ENCODE measurements at places on chromosomes 3 and 15.

GRCh38 chr3:57961177-57961827 is 46.9 kb upstream of the FLNB start:
- DNase-seq, result no peak

DNA sequence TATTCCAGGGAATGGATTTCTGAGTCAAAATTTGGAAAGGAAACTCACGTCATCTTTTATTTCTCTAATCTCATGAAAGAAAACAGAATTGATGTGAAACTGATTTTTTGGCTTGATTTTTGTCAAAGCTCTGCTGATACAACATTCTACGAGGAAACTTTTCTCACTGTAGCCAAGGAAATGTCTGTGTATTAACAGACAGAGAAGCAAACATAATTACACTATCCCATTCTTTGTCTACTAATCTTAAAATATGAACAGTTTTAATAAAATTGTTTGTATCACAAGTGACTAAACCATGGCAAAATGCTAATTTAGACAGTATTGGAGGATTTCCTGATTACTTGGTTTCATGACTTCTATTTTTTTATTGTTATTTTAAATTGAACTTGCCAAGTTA is 1437.0 kb downstream of the OTOL1 start:
- no peak for DNase-seq

DNA sequence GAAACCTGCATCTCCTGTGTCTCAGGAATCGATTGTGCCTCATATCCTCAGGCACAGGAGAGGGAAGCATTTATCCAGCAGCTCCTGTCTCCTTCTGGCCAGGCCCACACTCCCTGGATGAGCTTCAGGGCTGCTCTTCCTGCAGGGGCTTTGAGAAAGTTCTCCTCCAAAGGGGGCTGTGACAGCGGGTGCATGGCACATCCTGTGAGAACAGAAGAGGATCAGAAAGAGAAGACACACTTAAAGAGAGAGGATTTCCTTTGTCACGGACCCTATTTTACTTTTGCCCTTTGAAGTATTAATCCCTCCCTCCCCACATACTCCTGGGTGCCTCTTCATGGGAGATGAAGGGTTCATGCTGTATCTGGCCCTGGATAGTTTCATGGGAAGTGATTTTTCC is 46.0 kb downstream of the MFSD1 start:
- no peak for DNase-seq

DNA sequence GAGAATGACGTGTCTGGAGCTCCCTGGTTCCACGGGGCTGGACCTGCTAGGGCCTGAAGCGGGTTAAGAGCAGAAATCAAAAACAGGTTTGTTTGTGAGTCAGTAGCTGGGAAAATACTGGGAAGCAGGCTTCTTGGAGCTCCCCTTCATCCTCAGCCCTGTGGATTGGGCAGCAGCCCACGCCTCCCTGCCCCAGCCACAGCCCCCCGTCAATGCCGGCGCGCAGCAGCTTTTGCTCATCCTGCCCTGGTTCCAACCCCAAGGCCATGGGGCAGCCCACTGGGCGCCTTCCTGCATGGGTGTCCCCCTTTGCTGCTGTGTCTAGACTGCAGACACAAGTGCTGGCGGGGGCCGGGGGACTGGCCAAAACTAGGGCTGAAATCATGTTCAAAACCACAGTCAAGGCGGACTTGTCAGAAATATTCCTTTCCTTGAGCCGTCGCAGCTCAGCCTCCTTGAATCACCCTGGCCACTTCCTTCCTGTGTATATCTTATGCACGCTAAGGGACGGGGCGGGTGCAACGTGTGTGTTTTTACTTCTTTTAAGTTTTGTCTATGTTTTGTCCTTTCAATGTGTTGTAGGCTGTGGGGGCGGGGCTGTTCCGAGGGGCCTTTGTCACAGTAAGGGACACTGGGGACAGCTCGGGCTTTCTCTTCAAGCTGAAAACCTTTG is 108.1 kb downstream of the KLF13 start:
- no peak for DNase-seq

DNA sequence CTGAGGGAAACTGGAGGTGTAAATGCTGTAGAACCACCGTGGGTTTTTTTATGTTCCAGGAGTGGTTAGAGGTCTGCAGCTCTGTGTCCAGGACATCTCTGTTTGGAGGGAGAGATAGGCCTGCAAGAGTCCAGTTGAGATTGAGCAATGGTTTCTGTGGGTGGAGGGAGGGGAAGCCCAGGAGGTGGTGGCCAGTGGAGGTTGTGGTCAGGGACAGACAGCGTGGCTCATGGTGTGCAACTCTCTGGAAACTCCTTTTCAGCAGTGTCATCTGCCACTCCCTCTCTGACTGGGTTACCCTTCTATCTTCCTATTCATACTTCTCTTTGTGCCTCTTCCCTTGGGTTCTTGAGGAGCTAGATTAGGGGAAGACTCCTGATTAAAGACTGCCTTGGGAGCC is 9.6 kb downstream of the XCR1 start:
- no peak for DNase-seq
